ENCODE measurements at places on chromosomes 4 and X. TPM values are rescaled to one million over a fixed set of nuclear protein-coding genes. Genes with fewer than 3 reads are reported as not detected.

The TEX13D gene
- total RNA-seq: not detected

The LPAR4 gene
- total RNA-seq: 0.58 TPM

The CLDN34 gene
- not detected for total RNA-seq

The PIGA gene
- total RNA-seq: 7.1 TPM

The FDCSP gene
- total RNA-seq: not detected

The MAGEA11 gene
- total RNA-seq: under 0.01 TPM

The HDAC6 gene
- total RNA-seq: 36.1 TPM

The IRS4 gene
- not detected for total RNA-seq

The PAGE5 gene
- not detected for total RNA-seq

The FRMPD3 gene
- total RNA-seq: under 0.01 TPM
